Activated CD8-positive, alpha-beta memory T cell treated with anti-CD3 and anti-CD28 coated beads for 48 hours (primary cell): ENCODE measurements at places on chromosomes 4 and X.

DNA sequence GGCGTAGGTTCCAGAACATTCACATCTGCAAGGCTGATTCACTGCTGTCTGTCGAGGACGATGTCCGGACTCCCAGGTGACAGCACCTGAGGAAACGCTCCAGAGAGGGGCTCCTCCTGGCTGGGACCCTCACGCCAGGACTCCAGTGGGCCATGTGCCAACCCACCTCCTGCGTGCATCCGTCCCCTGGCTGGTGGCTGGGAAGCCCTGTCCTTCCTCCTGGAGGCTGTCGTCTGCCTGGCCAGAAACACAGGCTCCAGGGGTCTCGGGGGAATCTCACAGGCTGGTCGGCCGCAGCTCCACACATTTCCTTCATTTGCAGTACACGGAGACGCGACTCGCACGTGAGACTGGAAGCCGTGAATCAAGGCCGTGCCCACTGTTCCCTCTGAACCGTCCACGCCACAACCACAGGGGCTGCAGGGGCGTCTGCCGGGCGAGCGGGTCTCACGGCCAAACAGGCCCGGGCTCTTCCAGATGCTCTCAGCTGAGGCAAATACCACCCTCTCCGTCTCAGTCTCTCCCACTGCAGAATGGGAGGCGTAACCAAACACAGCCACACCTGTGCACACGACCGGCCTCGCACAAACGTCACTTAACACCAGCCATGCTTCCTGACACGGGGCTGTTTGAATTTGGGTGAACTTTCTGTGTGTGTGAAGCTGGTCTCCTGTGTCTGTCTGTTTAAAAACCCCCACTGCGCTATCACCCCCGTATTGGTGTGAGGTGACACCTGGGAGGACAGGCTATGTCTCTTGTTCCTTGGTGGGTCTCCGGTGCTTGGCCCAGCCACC, 38.7 kb upstream of the MXD4 start:
- DNase-seq: no peak

GRCh38 chrX:45788315-45788714, 587.6 kb upstream of the DIPK2B start:
- DNase-seq: no peak

GRCh38 chr4:156571146-156571545, 400.5 kb downstream of the PDGFC start:
- no peak for DNase-seq

DNA sequence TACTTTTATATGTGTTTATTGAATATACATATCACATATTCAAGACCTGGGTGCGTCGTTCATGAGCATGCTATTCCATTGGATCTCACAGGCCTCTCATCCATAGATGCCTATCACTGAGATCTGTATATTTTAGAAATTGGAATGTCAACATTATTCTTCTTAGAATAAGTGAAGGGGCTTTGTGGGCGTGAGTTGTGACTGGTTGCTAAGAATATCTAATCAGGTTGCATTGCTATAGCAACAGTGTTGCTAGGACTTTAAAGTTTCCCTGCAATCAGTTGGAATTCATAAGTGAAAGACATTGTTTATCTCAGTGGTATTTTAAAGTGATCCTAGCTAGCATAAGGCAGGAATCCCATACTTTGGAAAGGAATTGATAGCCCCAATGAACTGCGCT, 36.7 kb upstream of the ANK2 start:
- no peak for DNase-seq

- no peak for DNase-seq
These were observed 831.2 kb downstream of the CCSER1 start for GRCh38 chr4:90958256-90958895.

GRCh38 chr4:115287426-115287825, 174.0 kb upstream of the NDST4 start:
- no peak for DNase-seq

DNA sequence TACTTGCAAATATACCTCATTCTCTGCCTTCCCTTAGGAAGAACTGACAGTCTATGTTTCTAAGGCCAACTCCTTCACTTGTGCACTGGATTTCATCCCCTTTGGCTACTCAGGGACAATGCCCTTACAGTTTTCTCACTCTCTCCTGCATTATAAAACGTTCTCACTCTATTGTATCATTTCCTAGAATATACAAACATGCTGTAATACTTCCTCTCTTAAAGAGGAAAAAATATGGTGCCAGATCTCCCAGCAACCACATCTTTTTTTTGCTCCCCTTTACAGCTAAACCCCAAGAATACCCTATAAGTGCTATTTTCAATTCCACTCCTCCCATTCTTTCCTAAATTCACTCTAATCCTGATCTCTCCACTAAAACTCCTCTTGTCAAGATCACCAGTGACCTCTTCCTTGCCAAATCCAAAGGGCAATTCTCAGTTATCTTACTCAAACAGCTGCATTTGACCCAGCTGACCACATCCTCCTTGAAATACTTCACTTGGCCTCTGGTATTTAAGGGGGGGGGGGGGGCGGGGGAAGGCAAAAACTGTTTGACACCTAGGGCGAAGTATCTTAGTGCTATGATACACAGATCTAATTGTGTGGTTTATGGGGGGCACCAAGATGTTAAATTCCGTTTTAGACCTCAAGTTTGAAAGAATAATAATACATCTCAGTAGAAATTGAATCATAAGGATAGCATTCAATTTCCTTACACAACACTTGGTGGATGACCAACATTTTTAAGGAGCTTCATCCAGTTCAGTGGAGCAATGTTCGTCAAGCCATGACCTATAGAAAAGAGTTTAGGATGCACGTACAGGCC, 1.6 kb downstream of the RCHY1 start:
- DNase-seq: no peak

- DNase-seq: no peak
These were observed 24.9 kb downstream of the DOCK11 start for GRCh38 chrX:118520216-118521206.

- DNase-seq: no peak
These were observed 26.6 kb downstream of the MAPK10 start for GRCh38 chr4:86333236-86333635.

DNA sequence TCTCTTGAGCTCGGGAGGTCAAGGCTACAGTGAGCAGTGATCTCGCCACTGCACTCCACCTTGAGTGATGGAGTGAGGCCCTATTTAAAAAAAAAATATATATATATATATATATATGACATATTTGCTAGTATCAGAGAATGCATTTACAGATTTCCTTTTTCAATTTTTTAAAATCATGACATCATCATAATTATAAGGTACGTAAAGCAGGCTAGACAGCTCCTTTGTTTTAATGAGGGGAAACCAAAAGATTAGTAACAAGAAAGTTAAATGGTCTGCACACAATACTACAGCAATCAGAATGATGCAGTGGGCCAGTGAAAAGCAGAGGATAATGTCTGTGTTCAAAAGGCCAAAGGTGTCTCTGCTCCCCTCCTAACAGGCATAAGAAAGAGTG, 43.0 kb downstream of the LAS1L start:
- no peak for DNase-seq

DNA sequence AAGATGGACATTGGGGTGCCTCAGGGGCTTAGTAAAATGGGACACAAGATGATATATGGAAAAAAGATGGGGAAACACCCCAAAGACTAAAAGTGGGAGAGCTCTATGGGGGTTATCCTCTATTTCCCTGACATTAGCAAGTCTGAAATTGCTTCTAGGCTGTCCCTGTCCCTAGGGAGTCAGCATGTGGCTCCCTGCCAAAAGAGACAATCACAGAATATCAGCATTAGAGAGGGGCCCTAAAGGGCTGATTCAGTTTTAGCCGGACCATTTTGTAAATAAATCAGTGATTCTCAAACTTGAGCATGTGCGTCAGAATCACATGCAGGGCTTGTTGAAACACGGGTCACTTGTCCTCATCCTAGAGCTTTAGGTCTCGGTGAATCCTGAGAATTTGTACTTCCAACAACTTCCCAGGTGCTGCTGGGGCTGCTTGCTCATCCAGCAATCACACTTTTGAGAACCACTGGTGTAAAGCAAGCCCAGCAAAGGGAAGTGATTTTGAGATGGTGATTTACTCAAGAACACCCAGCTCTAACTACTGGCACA, 165.3 kb upstream of the DGKK start:
- no peak for DNase-seq

GRCh38 chr4:168887809-168888208, 122.2 kb downstream of the CBR4 start:
- DNase-seq: no peak

DNA sequence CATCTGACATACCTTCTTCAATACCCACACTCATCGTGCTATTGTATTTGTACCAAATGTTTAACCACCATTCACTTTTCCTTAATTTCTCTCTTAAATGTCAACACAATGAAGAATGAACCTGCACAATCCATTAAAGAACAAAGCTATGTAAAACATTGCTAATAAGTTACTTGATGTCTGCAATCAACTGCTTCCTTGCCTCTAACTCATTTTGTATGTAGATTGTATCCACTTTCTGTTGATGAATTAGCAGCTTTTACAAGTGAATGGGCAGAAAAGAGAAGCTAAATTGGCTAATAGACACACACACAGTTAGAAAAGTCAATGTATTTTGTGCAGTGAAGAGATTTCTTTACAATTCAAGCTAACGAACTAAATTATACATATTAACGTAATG, 212.5 kb upstream of the NDST3 start:
- DNase-seq: no peak
